Progenitor cell of endocrine pancreas (in vitro differentiated cells): ENCODE measurements at places on chromosomes 12 and 14. TPM values are rescaled to one million over a fixed set of nuclear protein-coding genes. Genes with fewer than 3 reads are reported as not detected.

DPY19L2 gene
- 18.7 and 19.7 TPM in 2 replicates for total RNA-seq

CLEC9A gene
- total RNA-seq = not detected in 2 replicates

KRT86 gene
- total RNA-seq = not detected in 2 replicates

COCH gene
- 26.9 and 32.5 TPM in 2 replicates for total RNA-seq

RIPK3 gene
- 0.62 and 1.5 TPM in 2 replicates for total RNA-seq

LBHD2 gene
- total RNA-seq = not detected in 2 replicates

PHETA1 gene
- 31.3 and 32.9 TPM in 2 replicates for total RNA-seq

DNA sequence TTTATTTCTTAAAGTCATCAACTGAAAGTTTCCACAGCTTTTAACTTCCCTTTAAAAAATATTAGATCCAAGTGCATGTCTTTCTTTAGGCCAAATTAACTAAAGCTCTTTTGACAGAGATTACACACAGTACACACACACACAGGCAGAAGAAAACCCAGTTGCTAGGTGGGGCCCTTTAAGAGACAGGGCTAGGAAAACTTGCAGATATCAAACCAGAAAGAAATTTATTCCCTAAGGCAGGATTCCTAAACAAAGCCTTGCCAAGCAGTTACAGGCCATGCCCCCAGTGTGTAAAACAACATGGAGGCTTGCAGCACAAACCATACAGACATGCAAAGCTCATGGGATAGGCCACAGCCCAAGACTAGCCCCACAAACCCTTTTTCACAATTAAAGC, 123.4 kb downstream of the FSCB start:
- H3K36me3 ChIP-seq = no peaks in the 10 kb centered on the region
- DNase-seq = no peak
- H3K27me3 ChIP-seq = no peaks in the 10 kb centered on the region
- H3K27ac ChIP-seq = peak overlapping the region; percentile 45

GRCh38 chr14:60346706-60347105, 97.7 kb downstream of the PPM1A start:
- no peak for DNase-seq
- H3K4me1 ChIP-seq = peaks cover 33% of the 10 kb centered on the region
- H3K27me3 ChIP-seq = peaks cover 3% of the 10 kb centered on the region
- no peak overlapping the region for H3K27ac ChIP-seq
- no peak overlapping the region for H3K4me3 ChIP-seq

DNA sequence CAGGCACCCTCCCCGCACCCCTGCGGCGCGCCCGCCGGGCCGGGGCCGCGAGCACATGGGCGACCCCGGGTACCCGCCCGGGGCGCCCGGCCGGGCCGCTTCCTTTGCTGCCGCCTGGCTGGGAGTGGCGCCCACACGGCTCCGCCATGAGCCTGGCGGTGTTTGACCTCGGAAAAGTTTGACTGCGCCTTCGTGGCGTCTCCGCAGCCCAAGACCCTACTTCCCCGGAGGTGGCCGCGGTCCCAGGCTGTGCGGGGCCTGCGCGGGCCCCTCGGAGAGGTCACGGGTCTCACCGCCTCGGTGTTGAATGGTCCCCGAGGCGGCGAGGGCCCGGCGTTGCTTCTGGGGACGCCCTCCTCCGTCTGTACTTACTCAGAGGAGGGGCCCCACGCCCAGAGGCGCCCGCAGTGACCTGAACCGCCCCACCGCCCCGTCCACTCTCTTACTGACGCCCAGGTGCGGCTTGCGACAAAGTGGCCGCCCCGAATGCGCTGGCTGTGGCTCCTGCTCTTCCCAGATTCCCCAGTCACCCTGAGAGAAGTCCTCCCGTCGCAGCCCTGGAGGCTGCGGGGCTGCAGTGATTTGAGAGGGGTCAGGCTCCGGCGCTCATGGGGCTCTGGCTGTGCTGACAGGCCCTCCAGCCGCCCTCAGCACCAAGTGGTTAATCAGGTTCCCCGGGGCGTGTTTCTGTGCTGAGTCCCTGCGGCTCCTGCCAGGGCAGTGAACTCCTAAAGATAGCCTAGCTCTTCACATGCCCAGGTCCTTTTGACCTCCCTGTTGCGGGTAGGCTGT, 5.8 kb downstream of the KMT5A start:
- H3K4me3 ChIP-seq = peak overlapping the region; percentile 88
- H3K36me3 ChIP-seq = peaks cover 11% of the 10 kb centered on the region
- H3K4me1 ChIP-seq = peaks cover 15% of the 10 kb centered on the region
- H3K27me3 ChIP-seq = no peaks in the 10 kb centered on the region

DNA sequence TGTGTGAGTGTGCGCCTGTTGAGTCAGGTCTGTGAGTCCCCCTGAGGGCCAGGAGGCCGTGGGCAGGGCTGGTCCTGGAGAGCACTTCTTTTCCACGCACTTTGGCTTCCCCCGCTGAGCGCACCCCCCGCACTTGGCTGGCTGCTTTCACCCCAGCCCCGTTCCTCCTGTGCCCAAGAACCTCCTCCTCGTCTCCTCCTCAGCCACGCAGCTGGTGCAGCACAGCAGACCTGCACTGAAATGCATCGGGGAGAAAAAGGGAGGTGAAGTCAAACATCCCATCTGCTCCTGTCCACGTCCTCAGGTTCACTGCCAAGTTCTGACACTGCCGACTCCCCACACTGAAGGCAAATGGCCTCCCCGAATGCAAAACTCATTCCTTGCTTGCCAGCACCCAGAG, 362.7 kb upstream of the SFSWAP start:
- no peak for DNase-seq
- H3K36me3 ChIP-seq = no peaks in the 10 kb centered on the region
- H3K4me1 ChIP-seq = peaks cover 24% of the 10 kb centered on the region

DNA sequence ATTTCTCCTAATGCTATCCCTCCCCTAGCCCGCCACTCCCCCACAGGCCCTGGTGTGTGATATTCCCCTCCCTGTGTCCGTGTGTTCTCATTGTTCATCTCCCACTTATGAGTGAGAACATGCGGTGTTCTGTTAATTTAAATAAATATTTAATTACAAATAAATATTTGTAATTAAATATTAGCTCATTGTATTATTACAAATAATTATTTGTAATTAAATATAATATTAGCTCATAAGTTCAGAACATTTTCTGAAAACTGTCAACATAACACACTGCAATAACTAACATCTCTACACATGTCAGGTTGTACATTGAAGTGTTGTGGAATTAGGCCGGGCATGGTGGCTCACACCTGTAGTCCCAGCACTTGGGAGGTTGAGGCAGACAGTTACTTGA, 5.4 kb downstream of the RAB3IP start:
- peaks cover 25% of the 10 kb centered on the region for H3K4me1 ChIP-seq
- H3K4me3 ChIP-seq = no peak overlapping the region
- no peaks in the 10 kb centered on the region for H3K27me3 ChIP-seq
- DNase-seq = no peak
- H3K36me3 ChIP-seq = peaks cover under 1% of the 10 kb centered on the region

GRCh38 chr12:56382611-56383010, 20.0 kb upstream of the APOF start:
- no peak for DNase-seq
- H3K4me3 ChIP-seq = no peak overlapping the region
- no peaks in the 10 kb centered on the region for H3K27me3 ChIP-seq

GRCh38 chr12:102063069-102063468, 1.3 kb upstream of the WASHC3 start:
- no peak for DNase-seq
- no peak overlapping the region for H3K27ac ChIP-seq
- peaks cover 55% of the 10 kb centered on the region for H3K27me3 ChIP-seq
- H3K36me3 ChIP-seq = no peaks in the 10 kb centered on the region
- peaks cover 17% of the 10 kb centered on the region for H3K4me1 ChIP-seq

- H3K36me3 ChIP-seq = no peaks in the 10 kb centered on the region
- H3K4me1 ChIP-seq = peaks cover 6% of the 10 kb centered on the region
- H3K27me3 ChIP-seq = peaks cover 11% of the 10 kb centered on the region
- no peak overlapping the region for H3K27ac ChIP-seq
- no peak overlapping the region for H3K4me3 ChIP-seq
Measured at GRCh38 chr14:35482994-35483515, 50.9 kb upstream of the INSM2 start.

- peaks cover 2% of the 10 kb centered on the region for H3K4me1 ChIP-seq
- no peak for DNase-seq
- no peak overlapping the region for H3K27ac ChIP-seq
- H3K27me3 ChIP-seq = no peaks in the 10 kb centered on the region
- H3K4me3 ChIP-seq = no peak overlapping the region
- no peaks in the 10 kb centered on the region for H3K36me3 ChIP-seq
Measured at GRCh38 chr12:91680864-91681263, 464.8 kb downstream of the BTG1 start.

- H3K36me3 ChIP-seq = peaks cover 3% of the 10 kb centered on the region
- H3K4me3 ChIP-seq = no peak overlapping the region
- peaks cover 34% of the 10 kb centered on the region for H3K4me1 ChIP-seq
- H3K27me3 ChIP-seq = no peaks in the 10 kb centered on the region
- DNase-seq = no peak
Measured at GRCh38 chr12:31874961-31875608, 84.1 kb upstream of the RESF1 start.
